ENCODE measurements at places on chromosomes 16 and 17. TPM values are rescaled to one million over a fixed set of nuclear protein-coding genes. Genes with fewer than 3 reads are reported as not detected.
A peak's percentile ranks its signal among the peaks of the same experiment; 100 is the strongest.

TBX2 gene
- 11.5 TPM for total RNA-seq

DNA sequence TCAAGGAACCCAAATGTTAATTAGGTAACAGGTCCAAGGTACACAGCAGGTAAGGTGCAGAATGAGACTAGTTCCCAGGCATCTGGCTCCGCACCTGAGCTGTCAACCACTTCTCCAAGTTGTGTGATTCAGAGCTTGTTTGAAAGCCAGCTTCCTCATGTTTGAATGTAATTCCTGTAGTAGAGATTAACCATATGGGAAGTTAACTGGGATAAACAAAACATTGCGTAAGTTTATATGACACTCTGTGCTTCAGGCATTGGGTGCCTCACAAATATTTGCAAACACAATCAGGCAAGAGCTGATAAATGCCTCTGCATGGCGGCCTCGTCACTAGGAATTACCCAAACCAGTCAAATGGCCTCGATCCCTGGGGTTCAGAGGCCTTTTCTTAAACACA lies 27.9 kb upstream of the CPHXL start:
- peak; percentile 69 for DNase-seq

DNA sequence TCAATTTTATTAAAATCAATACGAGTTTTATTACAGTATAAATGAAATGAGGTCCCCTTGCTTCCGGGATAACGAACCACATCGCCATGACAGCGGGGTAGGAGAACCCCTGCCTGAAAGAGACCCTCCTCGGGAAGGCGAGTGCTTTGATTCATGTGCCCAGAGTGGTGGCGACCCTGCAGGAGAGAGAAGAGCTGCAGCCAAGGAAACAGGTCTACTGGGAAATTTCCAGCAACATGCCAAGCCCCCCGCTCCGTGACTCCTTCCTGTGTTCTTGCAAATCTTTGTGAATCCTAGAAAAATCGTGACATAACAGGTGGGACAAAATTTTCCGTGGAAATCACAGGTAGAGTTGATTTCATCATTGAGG lies 162.5 kb downstream of the WSCD1 start:
- DNase-seq = no peak

COIL gene
- 27.0 TPM for total RNA-seq

- DNase-seq = no peak
These were observed 187.1 kb downstream of the TMEM114 start for GRCh38 chr16:8402981-8403843.

GRCh38 chr17:76868176-76868668 lies at the start of gene MGAT5B:
Gene MGAT5B (plus strand): TSS chr17:76868404. CDS start chr17:76869030, 626 bp downstream.
- peak; percentile 93 for DNase-seq

KRTAP9-8 gene
- not detected for total RNA-seq

ZP2 gene
- not detected for total RNA-seq

LGALS9B gene
- not detected for total RNA-seq

DNA sequence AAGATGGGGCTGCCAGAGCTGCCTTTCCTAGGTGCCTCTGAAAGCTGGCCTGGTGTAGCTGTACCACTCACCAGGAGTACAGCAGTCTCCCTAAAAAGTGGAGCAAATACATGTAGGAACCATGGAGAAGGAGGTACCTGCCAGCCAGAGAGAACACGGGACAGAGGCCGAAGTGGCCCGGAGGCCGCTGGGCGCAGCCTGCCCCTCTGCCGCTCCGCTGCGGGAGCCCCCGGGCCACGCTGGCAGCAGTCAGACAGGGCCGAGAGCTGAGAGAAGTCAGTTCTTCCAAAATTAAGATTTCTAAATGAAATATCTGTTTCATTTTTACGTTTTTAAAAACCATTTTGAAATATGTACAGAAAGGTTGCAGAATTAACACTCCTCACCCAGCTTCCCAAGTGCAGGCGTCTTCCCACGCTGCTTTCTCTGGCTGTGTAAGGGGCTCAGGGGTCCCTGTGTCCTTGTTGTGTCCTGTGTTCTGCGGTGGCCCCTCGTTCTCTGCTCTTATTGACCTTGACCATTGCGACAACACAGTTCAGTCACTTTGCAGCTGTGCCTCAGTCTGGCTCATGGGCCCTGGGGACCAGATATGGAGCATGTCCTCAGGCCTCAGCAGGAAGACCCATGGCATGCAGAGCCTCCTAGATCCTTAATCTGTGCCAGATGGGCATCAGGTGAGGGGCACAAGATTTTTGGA lies 5.0 kb downstream of the MAPK8IP3 start:
- DNase-seq = no peak

MIEN1 gene
- 42.9 TPM for total RNA-seq
